ENCODE measurements at places on chromosomes 16 and 17.

DNA sequence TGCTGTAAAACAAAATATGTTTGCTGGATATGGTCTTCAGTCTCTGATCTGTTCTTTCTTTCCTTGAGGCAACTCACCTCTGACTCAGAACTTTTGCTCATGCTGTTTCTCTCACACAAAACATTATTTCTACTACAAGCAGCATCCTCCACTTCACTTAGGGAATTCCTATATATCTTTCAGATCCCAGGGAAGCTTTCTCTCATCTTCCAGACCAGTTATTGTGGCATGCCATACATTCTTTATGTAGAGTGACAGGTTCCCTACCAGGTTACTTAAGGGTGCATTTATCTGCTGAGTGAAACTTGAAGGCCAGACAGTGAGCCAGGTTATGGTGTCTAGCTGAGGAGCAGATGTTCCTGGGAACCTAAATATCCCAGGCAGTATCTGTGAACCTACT lies 1226.0 kb downstream of the CDH8 start:
- no peak for DNase-seq

DNA sequence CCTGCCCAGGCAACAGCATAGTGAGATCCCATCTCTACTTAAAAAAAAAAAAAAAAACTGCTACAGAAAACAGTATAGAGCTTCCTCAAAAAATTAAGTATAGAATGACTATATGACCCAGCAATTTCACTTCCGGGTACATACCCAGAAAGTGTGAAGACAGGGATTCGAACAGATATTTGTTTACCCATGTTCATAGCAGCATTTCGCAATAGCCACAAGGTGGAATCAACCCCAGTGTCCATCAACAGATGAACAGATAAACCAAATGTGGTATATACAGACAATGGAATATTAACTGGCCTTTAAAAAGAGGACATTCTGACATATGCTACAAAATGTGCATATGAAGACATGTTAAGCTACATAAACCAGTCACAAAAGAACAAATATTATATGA lies 95.5 kb downstream of the CHD9NB start:
- no peak for DNase-seq

- DNase-seq = no peak
These were observed 121.5 kb downstream of the CCDC182 start for GRCh38 chr17:57623620-57624019.

DNA sequence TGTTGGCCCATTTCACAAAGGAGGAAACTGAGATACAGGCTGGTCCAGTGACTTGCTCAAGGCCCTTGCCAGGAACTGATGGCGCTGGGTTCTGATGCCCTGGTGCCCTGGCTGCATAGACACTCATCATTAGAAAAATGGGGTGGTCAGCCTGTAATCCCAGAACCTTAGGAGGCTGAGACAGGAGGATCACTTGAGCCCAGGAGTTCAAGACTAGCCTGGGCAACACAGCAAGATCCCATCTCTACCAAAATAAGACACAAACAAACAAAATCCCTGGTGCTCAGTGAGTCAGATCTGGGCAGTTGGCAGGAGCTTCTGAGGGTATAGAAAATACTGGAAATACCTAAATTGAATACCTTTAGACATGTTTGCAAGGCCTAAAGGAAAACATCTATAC lies 41.1 kb upstream of the KIFC3 start:
- DNase-seq = no peak

- no peak for DNase-seq
These were observed 9.7 kb upstream of the ZFP1 start for GRCh38 chr16:75138636-75139035.
